ENCODE measurements at places on chromosomes 3 and 15. TPM values are rescaled to one million over a fixed set of nuclear protein-coding genes. Genes with fewer than 3 reads are reported as not detected.
A peak's percentile ranks its signal among the peaks of the same experiment; 100 is the strongest.

- DNase-seq: no peak
Observed at GRCh38 chr15:68640791-68641331, 62.1 kb downstream of the CORO2B start.

GRCh38 chr3:52798978-52799476 lies 4.4 kb downstream of the ITIH3 start:
- DNase-seq: peak; percentile 11

GRCh38 chr15:90876512-90877170 lies 7.7 kb upstream of the FES start:
- DNase-seq: no peak

- no peak for DNase-seq
Observed at GRCh38 chr3:152030320-152030719, 156.9 kb downstream of the SUCNR1 start.

DNA sequence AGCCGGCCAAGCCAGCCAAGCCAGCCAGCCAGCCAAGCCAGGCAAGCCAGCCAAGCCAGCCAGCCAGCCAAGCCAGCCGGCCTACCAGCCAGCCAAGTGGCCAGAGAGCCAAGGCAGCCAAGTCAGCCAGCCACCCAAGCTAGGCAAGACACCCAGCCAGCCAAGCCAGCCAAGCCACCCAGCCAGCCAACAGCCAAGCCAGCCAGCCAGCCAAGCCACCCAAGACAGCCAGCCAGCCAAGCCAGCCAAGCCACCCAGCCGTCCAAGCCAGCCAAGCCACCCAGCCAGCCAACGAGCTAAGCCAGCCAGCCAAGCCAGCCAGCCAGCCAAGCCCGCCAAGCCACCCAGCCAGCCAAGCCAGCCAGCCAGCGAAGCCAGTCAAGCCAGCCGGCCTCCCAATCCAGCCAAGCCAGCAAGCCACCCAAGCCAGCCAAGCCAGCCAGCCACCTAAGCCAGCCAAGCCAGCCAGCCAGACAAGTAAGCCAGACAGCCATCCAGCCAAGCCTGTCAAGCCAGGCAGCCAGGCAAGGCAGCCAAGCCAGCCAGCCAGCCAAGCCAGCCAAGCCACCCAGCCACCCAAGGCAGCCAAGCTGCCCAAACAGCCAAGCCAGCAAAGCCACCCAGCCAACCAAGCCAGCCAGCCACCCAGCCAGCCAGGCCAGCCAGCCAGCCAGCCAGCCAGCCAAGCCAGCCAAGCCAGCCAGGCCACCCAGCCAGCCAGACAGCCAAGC lies 200.5 kb downstream of the GOLGA6L6 start:
- no peak for DNase-seq

DNA sequence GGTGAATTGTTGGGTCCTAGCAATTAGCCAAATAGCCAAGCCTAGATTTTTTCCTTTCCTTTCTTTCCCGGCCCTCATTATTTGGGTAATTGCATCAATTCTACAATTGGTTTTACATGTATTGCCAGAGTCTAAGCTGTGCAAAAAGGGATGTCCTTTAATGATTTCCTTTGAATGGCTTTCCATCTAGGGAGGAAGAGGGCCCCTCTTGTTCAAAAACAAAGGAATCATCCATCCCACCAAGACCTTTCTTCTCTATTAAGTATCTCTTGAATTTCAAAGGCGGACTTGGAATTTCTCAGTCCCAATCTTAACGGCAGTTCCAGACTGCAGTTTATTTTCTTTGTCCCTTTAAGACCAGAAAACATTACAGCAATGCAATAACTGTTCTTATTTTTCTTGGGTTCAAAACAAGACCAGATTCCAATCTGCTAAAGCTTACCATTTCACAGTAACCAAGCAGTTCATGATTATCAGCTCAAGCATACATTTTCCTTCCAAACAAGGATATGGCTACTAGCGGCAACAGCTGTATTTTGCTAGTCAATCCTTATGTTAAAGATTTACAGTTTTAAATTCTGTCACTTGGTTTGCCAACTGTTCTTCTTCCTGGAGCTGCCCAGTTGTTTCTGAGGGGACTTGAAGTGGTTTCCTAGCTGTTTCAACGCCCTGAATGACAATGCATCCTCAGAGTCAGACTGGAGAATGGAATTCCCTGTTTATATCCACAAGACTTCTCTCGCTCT lies 91.4 kb upstream of the LRIG1 start:
- no peak for DNase-seq

- DNase-seq: no peak
Observed at GRCh38 chr3:106007512-106007911, 138.7 kb upstream of the CBLB start.

GRCh38 chr3:85821130-85821756 lies 862.5 kb downstream of the CADM2 start:
- no peak for DNase-seq

DNA sequence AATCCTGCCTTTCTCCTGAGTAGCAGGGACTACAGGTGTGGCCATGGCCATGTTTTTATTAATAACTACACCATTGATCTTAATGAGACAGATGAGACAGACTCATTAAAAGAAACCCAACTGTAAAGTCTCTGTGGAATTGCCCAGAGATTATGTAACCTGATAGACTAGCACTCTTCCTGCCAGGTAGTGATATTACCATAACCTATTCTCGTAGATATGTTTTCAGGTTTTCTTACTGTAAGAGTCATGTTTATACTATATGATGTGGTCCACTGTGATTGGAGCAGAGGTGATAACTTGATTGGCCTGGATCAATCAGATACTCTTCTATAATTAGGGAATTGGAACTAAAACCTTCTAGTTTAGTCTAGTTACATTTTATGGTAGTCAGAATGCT lies 93.7 kb downstream of the NFKBIZ start:
- DNase-seq: no peak

DNA sequence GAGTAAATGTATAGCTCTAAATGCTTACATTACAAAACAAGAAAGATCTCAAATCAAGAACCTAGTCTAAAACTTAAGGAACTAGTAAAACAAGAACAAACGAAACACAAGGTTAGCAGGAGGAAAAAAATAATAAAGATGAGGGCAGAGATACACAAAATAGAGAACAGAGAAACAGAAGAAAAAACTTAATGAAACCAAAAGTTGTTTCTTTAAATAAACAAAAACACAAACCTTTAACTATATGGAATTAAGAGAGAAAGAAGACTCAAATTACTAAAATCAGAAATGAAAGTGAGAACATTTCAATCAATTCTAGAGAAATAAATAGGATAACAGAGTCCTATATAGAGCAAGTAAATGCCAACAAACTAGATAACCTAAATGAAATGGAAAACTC lies 59.6 kb downstream of the DLG1 start:
- DNase-seq: no peak

DNA sequence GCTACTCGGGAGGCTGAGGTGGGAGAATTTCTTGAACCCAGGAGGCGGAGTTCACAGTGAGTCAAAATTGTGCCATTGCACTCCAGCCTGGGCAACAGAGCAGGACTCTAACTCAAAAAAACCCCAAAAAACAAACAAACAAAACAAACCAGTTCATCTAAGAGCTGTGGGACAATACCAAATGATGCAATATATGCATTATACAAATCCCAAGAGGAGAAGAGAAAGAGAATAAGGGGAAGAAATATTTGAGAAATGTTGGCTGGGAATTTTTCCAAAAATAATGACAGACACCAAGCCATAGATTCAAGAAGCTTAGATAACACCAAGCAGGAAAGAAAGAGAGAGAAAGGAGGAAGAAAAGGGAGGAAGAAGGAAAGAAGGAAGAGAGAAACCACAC lies 82.5 kb downstream of the KLF13 start:
- DNase-seq: no peak

DNA sequence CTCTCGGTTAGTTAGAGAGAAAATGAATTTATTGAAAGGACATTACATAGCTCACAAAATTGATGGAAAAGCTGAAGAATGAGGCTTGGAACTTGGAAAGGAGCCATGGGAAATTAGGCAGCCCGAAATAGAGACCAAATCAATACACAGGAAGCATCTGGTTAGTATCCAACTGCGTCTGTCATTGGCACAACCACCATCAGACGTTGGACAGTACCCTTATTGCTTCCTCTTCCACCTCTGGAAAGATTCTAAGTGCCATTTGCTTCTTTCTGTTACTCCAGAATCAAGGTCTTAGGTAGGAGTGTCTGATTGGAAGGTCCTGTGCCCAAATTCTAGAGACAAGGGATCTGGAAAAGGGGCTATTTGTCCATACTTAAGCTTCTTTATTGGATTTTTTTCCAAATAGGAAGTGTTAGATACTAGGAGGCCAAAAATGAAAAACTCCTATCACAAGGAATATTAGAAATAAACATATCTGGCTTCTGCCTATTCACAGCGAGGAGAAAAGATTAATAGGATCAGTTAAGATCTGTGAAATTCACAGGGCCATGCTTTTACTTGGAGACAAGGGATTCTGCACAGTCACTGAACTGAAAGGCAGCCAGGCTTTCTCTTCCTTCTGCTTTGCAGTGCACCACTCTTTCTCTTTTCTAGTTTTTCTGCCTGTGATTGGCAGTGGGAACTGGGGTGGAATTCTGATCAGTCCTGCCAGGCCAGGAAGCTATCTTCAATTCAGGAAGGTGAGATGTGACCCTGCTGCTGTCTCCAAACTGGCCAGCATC lies 10.7 kb upstream of the HACD2 start:
- DNase-seq: no peak

Gene LRRC2
- total RNA-seq: 0.86 TPM

Gene EPHB1
- 0.57 TPM for total RNA-seq

Gene CYP11A1
- total RNA-seq: not detected

Gene CCDC33
- total RNA-seq: not detected

Gene SEMA6D
- total RNA-seq: not detected
